ENCODE measurements at places on chromosomes 12 and 14. TPM values are rescaled to one million over a fixed set of nuclear protein-coding genes. Genes with fewer than 3 reads are reported as not detected.

RNFT2 gene
- total RNA-seq: 2.4 TPM

GRCh38 chr12:66137937-66138336 lies 7.4 kb upstream of the LLPH start:
- DNase-seq: no peak

GRCh38 chr12:90741611-90742010 lies 213.4 kb downstream of the CCER1 start:
- no peak for DNase-seq

- no peak for DNase-seq
Measured at GRCh38 chr14:85118274-85118673, 411.7 kb upstream of the FLRT2 start.

DNA sequence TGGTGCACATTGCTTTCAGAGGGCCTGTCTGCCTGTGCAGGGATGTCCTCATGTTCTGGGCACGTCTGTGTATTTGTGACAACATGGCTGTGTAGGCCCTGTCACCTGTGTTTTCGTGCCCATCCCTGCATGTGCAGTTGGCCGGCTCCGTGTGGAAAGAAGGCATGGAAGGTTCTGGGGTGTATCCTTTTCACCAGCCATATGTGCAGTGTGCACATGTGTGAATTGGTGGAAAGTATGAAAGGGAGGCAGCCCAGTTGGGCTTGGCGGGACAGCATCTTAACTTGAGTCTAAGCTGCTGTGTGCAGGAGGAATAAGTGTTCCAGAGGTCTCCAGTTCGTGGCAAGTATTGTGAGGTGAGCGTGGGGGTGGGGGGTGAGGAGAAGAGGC lies 669 bp downstream of the TSPAN11 start:
- no peak for DNase-seq

DNA sequence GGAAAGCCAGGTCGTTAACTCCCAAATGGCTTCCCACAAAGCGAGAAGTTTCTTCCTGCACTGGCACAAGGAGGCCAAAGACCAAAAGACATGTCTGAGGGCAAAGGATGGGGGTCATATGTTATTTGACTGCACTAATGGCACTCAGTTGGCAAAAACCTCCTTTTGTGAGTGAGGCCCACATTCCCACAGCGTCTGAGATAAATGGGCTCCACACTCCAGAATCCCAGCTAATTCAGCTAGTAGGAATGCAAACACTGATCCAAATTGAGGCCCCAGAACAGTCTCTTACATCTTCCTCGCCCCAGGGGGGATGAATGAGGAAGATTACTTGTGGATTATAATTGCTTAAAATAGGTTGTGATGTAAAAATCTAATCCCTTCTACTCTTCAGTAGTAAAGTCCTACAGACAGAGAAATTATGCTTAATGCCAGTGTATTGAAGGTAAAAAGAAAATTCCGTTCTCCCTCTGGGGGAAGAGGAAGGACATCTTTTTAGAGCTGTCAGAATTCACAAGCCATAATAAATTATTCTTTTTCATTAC lies 86.4 kb upstream of the PIWIL1 start:
- no peak for DNase-seq

ANO2 gene
- total RNA-seq: 2.1 TPM

GRCh38 chr12:94948232-94948810 lies 55.2 kb downstream of the NDUFA12 start:
- no peak for DNase-seq

Measured in RPMI7951 (cell line).